ENCODE measurements at places on chromosomes 3 and 15.

- DNase-seq, result no peak
Measured at GRCh38 chr3:31382856-31383255, 149.9 kb upstream of the STT3B start.

DNA sequence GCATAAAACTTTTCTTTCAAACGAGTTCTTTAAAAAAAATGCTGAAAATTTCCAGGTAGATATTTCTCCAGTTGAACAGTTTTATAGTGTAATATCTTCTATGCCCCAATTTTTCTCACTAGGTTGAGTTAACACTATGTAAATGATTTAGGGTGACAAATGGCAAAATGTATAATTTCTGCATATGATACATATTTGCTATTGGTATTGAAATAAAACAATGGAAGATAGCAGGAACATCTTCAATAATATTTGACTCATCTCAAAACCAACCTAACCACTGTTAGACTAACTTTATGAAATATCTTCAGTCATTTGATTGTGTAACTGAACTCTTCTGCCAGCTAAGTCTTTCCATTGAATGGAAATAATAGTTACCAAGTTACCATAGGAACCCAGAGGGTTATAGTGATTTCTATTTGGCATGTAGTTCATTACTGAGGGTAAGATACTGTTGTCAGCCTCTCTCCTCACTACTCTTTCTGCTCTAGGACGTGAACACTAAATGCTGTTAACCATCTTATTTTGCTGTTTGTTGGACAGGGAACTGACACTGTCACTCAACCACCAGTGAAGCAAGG is 824.7 kb upstream of the NECTIN3 start:
- DNase-seq, result no peak

- DNase-seq, result no peak
Measured at GRCh38 chr3:38610436-38610835, 39.1 kb downstream of the SCN5A start.

- no peak for DNase-seq
Measured at GRCh38 chr3:46512191-46512749, 14.5 kb downstream of the RTP3 start.

DNA sequence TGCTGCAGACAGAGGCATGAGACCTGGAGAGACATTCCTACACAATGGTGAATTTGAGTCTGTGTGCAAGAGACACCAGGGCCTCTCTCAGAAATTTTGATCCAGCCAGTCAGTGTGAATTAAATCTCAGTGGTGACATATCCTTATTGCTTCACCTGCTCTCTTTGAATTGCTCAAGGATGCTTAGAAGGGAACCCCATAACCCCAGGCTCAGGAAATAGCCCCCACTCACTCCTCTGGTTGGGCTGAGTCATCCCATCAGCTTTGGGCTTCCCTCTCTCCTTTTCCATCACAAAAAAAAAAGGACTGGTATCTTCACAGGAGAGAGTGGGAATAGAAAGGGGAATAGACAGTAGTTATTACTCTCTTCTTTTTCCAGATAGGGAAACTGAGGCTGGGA is 33.0 kb upstream of the LARS2 start:
- DNase-seq, result no peak

- no peak for DNase-seq
Measured at GRCh38 chr15:52546031-52546751, 17.5 kb upstream of the MYO5A start.

DNA sequence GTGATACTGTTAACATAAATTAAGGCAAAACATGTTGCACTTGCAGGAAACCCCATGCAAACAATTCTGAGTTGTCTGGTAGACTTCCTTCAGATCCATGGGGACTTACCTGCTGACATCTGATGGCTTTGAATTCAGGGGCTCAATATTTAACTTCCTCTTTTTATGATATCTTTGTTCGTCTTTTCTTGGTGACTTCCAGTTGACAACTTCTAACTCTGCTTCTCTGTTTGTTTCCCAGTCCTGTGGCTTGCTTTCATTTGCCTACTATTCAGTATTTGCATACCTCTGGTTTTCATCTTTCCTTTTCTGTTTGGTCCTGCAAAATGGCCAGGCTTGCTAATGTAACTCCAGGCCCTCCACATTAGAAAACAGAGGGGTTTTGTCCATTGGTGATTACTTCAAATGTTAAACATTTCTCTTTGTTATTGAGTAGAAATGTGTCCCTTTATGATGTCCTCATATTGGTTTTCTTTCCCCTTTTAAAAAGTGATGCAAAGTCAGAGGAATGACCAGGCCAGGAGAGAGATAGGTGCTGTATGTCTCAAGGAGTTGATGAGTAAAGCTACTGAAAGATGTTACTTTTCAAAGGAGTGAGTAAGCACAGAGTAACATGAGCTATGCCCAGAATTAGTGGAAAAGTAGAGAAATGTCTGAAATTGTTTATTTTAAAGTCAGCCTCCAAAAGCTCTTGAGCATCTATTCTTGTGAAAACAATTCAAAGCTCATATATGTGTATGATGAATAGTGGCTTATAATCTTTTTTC is 335.9 kb downstream of the LPP start:
- DNase-seq, result no peak

DNA sequence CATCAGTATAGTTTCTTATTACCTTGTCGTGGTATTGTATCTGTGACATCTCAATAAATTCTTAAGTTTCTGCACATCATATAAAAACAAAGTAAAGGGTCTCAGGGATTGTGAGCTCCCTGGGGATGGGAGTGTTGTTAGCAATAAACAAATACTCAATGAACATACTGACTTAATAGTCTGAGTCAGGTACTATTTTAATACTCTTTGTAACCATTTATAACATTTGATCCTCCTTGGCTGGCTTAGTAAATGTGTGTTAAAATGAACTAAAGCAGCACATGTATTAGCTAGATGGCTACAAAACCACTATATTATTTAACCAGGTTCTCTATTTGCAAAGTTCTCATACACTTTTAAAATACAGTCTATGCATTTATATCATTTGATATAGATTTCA is 1.8 kb downstream of the ICE2 start:
- no peak for DNase-seq

DNA sequence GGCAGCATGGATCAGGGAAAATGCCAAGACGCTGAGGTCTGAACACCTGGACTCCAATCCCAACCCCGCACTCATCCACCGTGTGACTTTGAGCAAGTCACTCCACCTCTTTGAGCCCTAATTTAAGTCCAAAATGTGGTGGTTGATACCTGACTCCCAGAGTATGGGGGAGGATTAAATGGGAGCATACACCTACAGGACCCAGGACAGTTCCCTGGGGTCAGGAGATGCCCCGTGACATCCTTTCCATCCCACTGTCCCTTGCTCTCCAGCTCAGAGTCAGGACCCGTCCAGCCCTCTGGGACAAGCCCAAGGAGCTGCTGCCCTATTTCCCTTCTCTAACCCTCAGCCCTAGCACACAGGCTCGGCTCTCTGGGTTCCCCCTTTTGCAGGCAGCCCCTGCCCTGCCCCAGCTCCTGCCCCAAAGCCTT is 276.4 kb downstream of the XXYLT1 start:
- DNase-seq, result no peak

GRCh38 chr3:160801386-160802118 is 45.5 kb downstream of the PPM1L start:
- no peak for DNase-seq

DNA sequence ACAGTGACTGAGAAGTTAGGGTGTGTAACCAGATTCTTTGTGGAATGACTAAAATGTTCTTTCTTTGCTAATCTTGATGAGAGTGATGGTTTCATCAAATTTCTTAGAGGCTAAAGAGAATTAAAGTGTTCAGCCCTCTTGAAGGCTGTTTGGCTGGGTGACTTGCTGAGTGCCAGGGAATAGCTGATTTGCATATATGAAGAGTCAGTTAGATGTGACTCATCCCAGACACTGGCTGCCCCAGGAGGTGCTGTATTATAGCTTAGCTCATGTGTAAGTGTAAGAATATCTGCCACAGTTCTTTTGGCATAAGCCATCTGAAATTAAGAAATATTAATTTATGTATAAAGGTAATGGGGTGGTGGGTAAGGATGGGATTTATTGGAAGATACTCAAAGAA is 535.1 kb downstream of the NLGN1 start:
- DNase-seq, result no peak

DNA sequence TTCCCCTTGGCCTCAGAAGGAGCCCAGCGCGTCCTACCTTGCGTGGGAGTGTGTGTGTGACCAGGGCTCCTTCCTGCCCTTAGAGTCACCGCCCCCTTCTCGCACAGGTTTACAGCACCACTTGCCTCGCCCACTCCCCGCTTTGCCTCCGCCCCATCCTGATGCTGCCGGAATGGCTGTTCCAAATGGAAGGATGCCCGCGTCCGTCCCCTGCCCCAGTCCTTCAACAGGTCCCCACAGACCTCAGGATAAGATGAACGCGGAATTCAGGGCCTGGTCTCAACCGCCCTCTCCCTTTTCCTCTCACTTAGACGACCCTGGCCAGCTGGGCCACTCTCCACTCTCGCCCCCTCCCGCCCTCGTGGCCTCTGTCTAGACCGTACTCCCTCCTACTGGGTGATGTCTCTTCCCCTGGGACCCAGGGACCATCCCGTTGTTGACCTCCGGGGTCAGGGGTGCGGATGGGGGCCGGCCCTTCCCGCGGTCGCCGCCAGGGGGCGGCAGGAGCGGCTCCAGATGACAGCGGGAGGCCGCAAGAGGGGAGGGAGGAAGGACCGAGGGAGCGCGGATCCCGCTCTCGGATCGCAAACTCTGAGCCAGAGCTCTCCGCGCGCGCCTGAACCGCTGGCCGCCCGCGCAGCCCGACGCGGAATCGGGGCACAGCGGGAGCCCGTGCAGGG is at the start of gene THSD4:
Gene THSD4, plus strand, starts transcription at position 585 of the 680 bp plus-strand sequence.
- DNase-seq, result peak; percentile 53

GRCh38 chr15:68305420-68305871 is 27.9 kb downstream of the FEM1B start:
- DNase-seq, result no peak

All from NCI-H1930 (cell line).